ENCODE measurements at places on chromosomes 5 and 9.

- DNase-seq = no peak
Measured at GRCh38 chr9:98142925-98143481, 24.0 kb upstream of the TRIM14 start.

- DNase-seq = no peak
Measured at GRCh38 chr5:60893521-60893920, 49.5 kb upstream of the ELOVL7 start.

DNA sequence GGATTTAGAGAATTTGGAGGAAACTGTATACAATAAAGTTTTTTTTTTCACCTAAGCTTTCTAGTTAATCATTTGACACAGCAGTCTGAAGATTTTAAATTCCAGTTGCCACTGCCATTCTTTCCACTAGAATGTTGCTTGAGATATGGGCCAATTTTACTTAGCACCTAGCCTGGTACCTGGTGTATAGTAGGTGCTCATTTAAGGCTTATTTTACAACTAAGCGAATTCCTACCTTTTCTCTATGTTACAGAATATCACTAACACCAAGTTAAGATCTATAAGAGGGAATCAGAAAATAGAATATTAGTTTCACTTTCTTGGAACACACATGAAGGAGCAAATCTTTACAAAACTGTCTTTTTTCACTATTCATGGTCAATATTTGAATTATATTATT, 3.2 kb upstream of the DDX4 start:
- DNase-seq = no peak

- no peak for DNase-seq
Measured at GRCh38 chr5:141245250-141245717, at the start of gene PCDHB15. TSS of gene PCDHB15 (plus strand) at chr5:141245395. CDS start at chr5:141245579, 184 bp downstream.

GRCh38 chr5:21071986-21072385, 1084.0 kb upstream of the CDH18 start:
- no peak for DNase-seq

DNA sequence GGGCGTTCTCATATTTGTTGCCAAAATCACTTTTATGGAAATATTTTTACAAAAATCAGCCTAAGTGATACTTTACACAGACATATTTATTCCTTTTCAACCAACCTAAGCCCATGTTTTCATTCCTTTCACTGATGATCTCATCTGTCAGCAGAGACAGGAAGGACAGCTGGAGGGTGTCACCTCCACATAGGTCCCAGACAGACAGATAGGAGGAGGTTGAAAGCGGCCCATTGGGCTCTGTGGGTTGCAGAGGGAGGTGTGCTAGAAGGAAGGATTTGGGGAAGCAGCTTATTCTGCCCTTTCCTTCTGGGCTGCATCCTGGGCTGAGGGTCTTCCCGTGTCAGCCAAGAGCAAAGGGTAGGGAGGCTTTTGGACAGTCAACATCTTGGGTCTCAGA, 26.0 kb upstream of the SEMA4D start:
- DNase-seq = no peak

DNA sequence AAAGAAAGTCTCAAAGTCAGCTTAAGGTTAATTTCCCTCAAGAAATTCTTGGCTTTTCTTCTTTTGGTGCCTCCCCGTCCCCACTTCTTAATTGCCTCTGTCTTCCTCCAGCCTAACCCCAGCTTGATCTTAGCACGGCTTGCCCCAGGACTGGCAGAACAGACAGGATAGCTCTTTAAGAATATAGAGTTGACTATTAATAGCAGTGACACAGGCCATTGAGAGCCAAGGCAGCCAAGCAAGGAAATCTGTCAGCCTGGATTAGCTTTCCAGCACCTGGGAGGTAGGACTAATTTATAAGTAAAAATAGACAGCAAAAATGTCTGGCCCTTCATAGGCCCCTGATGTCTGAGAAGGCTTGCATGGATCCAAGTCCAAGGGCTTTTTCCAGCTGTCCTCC, 384.6 kb upstream of the SLC30A5 start:
- DNase-seq = no peak

GRCh38 chr5:100790170-100790665, 112.9 kb downstream of the ST8SIA4 start:
- no peak for DNase-seq

DNA sequence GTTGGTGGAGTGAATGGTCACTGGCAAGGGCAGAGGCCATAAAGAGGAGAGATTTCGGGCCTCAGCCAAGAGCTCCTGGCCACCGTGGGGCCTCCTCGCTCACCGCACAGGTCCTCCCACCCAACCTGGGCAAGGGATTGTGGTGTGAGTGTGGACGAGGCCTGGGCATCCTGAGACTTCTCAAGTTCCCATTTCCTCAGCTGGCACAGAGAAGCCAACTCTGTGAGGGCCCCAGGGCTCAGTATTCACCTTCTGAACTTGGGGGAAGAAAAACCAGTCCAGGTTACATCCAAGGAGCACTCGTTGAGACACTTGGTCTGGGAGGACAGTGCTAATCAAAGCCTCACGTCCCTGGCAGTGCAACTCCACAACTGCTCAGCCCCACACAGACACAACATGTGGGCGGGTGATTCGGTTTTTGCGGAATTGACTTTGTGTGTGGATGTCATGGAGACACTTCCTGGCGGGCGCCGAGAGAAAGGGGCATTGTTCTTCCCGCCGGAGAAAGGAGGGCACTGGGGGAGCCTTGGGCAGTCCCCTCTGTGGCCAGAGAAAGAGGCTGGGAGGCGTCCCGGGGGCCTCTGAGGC, 28.5 kb upstream of the NKD2 start:
- DNase-seq = no peak

GRCh38 chr5:139660923-139661814, 13.0 kb downstream of the CXXC5 start:
- no peak for DNase-seq

DNA sequence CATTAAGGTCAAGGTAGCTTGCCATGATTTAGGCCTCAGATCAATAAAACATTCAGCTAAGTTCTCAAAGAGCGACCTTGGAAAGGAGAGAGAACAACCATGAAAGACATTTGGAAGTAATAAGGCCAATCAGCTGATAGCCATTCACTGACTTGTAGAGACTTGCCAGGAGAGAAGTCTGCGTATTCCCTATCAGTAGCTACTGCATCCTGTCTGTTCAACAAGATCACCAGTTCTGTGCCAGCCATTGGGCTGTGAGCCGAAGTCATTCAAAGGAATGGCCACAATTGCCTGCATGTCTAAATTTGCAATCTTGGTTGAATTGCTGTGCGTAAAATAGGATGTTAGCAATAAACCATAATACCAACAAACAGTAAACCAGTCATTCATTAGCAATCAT, 219.8 kb downstream of the FBXL7 start:
- no peak for DNase-seq

DNA sequence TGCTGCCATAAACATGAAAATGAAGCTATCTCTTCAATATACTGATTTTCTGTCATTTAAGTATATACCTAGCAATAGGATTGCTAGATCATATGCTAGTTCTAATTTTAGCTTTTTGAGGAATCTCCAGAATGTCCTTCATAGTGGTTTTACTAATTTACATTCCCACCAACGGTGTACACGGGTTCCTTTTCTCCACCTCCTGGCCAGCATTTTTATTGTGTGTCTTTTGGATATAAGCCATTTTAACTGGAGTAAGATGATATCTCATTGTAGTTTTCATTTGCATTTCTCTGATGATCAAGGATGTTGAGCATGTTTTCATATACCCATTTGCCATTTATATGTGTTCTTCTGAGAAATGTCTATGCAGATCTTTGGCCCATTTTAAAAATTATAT, 446.5 kb downstream of the GABRG2 start:
- DNase-seq = no peak

DNA sequence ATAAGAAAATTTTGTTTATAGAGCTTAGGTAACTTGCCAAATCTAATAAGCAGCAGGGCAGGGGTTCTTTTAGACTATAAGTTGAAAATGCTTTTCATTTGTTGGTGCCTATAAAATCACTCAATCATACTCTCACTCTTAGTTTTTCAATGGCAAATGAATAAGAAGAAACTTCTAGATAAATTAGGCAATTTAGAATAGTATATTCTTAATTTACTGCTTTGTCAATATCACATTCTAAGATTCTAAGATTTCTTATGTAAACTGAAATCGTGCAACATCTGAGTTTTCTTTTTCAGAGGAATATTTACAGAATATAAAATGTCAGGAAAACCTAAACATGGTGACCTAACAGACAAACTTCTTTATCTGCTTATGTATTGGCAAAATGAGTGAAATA, 849.0 kb downstream of the DTWD2 start:
- DNase-seq = no peak

DNA sequence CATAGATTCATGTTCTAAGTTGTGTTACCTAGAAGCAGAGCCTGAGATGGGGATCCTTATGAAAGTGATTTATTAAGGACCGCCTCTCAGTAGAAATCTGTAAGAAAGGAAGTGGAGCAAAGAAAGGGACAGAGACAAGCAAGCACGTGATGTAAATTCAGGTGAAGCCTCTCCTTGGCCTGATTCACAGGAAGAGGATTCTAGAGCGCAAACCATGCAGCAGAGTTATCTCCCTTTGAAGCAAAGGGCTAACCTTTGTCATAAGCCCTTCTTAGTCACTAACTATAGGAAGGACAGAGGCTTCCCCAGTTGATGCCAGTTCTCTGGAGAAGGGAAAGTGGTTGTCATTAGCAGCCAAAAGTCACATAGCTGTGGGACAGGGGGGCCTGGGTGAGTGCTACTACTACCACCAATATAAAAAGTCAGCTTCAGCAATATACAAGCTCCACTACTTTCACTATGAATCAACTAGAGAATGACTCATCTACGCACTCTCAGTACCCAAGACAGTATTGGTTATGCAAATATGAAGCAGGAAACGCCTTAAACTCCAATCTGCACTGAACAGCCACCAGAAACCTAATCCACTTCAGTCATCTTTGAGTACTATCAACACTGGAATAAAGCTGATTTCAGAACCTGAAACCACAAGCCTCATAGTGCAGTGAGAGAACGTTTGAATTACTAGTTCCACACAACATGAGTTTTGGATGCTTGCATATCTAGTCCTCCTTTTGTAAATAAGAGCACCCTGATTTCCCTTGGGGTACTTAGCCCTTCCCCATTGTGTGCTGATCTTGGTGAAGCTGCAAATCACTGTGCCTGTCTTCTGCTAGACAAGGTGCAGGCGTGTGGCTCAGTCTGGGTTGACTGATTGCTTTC, 162.7 kb downstream of the ZNF608 start:
- no peak for DNase-seq

GRCh38 chr9:5578698-5579085, 50.2 kb upstream of the RIC1 start:
- DNase-seq = no peak

GRCh38 chr5:153572411-153573145, 82.1 kb downstream of the GRIA1 start:
- no peak for DNase-seq

GRCh38 chr9:136840140-136840876, 2.0 kb upstream of the AJM1 start:
- DNase-seq = no peak

DNA sequence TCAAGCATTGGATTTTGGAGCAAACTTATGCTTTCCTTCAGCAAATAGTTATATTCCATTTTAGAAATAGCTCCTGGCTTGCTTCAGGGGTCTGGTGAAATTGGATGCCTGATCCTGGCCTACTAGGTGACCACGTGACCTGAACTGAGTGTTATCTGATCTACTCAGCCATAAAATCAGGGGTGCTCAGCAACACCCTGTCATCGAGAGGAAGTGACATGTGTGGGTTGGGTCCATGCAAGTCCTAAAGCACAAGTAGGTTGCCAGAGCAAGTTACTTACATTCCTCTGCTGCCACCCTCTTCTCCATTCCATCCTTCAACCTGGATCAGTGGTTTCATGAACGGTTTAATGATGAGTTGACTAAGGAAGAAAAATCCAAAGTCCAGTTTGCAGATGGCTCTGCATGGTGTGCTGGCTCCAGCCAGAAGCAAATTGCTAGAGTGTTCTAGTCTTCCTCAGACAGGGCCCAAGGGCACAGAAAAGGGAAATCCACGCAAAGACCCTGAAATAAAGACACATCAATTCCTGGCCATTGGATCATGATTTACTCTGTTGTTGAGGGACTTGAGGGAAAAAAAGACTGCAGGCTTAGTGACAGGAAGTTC, 2.8 kb upstream of the FAM193B start:
- DNase-seq = no peak

- no peak for DNase-seq
Measured at GRCh38 chr9:121194730-121195129, 6.9 kb downstream of the RAB14 start.

DNA sequence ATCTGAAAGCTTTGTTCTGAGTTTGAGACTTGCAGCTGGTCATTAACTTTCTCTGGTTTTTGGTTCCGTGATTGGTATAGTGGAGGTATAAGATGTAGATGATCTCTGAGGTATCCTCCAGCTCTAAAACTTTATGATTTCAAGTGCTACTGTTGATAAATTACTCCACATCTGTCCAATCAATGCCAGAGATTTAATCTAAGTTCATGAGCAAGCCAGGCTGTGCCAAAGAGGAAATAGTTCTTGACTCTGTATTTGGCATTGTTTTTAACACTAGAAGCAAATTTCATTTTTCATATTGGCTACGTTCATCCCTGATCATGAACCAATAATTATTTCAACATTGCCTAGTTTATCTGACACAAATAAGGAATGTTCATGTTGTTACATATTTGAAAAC, 28.5 kb upstream of the CHD1 start:
- no peak for DNase-seq

DNA sequence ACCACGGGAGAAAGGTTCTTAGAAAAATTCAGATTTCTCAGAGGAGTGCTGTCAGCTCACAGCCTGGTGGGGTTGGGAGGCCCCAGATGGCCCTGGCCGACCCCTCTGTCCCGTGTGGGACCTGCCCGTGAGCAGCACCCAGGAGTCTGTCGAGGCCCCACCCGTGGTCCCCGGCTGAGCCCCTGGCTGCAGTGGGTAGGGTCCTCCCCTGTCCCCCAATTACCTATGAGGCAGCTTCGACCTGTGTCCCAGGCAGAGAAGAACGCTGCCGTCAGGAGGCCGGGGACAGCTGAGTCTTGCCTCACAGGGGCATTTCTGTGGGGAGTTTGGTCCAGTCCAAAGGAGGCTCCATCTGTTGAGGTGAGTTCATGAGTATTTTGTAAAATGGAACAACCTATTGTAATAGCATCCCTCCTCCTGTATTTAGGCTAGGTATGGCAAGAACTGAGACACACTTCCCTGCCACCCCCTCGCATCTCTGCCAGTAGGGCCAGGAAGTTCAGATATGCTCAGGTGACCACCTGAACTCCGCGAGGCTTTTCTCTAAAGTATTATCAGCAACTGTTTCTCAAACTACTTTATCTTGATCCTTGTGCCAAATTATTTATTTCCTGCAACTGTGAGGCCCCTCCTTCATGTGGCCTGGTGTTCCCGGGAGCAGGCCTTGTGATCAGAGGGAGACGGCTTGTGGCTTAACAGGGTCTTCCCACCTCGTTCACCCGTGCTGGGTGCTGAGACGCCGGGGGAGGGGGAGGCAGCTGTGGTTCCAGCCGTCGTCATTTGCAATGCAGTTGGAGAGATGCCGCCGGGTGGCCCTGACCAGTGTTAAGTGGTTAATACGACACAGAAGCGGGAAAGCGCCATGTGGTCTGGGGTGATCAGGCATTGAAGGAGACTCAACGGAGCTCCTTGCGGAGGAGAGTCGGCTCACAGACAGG, 1.7 kb downstream of the AHRR start:
- DNase-seq = no peak

GRCh38 chr5:134131578-134132350, 17.3 kb downstream of the TCF7 start:
- no peak for DNase-seq

Data from NCI-H1092 (cell line).